ENCODE measurements at places on chromosomes 3 and 15.

GRCh38 chr3:16907243-16907642, 22.5 kb downstream of the PLCL2 start:
- no peak for DNase-seq

DNA sequence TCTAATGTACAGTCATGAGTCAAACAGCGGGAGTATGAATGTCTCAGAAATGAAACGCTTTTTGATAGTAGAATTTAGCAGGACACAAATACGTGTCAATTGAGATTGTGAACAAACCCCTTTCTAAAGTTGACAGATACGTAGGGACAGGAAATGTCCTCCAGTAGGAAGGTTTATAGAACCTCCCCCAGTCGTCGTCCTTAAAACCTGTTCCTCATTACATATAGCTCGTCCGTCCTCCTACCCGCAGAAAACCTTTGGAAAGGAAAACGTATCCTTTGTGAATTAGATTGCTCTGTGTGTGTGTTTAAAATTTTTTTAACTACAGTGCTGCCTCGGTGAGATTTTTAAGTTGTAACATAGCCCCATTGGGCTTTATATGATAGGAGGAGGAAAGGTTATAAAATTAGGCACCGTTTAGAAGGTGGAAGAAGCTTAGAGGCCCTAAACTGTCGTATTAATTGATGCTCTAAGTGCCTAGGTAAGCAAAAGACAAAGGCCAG, 4.1 kb downstream of the UBE2E1 start:
- DNase-seq, result no peak

DNA sequence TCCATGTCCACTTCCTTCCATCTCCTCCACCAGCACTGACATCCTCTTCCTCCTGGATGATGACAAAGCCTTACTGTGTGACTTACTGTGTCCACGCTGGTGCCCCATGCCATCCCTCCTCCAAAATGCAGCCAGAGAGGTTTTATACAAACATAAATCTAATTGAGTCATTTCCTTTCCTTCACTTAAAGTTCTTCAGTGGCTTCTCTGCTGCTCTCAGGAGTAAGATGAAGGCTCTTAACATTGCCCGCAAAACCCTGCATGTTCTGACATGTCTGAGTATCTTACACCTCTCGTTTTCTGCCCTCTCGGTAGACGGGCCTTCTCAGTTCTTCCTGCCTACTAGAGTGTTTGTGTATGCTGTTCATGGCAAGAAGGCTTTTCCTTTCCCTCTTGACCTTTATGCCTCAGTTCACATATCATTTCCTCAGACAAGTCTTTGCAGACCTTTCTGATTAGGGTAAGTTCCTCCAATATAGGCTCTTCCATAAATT, 175.5 kb downstream of the CFAP20DC start:
- no peak for DNase-seq

- no peak for DNase-seq
These were observed 51.8 kb downstream of the MITF start for GRCh38 chr3:69791106-69791505.

DNA sequence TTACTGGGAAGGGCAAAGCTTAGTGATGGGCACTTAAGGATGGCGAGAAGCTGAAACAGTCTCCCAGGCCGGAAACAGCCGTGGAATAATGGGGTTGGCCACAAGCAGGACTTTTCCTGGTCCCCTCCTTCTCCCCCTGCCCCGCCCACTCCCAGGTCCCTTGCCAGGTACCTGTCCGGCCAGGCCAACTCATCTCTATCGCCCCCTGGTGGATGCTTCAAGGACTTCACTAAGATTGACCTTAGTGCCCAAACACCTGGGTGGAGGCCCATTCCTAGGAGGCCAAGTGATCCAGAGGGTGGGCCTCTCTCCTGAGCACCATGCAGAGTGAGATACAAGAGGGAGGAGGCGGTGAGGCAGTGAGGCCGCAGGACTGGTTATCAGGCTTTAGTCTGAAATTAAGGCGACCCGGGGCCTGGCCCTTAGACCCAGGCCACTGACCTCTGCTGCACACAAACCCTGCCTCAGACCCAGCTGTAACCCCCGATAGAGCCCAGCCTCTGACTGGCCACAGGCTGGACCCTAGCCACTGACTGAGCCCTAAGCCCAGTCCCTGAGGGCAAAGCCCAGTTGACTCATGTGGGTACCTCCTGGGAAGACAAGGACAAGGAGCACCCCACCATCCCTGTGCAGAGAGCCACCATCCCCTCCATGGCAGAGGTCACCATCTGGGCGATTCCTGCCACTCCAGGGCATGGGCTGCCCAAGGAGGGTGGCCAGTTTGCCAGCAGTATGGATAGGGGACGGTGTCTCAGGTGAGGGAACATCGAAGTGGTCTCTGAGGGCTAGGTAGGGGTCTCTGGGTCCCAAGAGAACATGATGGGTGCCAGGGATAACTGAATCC, 37.6 kb downstream of the VIPR1 start:
- peak; percentile 32 for DNase-seq

- DNase-seq, result no peak
These were observed 818.2 kb upstream of the LMCD1 start for GRCh38 chr3:7683426-7683825.

- DNase-seq, result no peak
These were observed 516.4 kb downstream of the GBE1 start for GRCh38 chr3:81245043-81245442.

GRCh38 chr15:40847223-40847961, 3.5 kb downstream of the SPINT1 start:
- DNase-seq, result no peak

GRCh38 chr15:90547540-90547939, 17.8 kb downstream of the CRTC3 start:
- no peak for DNase-seq

DNA sequence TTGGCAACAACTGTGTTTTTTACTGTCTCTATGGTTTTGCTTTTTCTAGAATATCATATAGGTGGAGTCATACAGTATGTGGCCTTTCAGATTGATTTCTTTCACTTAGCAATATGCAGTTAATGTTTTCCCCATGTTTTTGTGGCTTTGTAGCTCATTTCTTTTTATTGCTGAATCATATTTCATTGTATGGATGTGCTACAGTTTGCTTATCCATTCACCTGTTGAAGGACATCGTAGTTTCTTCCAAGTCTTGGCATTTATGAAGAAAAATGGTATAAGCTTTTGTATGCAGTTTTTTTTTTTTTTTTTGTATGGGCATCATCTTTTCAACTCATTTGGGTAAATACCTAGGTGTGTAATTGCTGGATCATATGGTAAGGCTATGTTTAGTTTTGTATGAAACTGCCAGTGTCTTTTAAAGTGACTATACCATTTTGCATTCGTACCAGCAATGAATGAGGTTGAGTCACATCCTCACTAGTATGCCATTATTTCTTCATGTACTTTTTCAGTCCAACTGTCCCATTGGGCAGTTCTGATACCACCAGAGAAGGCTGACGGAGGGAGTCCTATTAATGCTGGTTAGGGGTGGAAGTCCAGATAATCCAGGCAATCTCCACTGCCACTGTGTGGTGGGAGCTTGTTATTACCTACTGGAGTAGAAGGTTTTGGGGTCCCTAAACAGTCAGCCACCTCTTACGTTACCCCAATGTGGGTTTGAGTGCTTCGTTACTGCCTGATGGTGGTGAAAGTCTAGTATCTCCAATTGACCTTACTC, 210.5 kb downstream of the DOCK3 start:
- DNase-seq, result no peak

- no peak for DNase-seq
These were observed 193.2 kb downstream of the PDCD6IP start for GRCh38 chr3:33991673-33992072.

DNA sequence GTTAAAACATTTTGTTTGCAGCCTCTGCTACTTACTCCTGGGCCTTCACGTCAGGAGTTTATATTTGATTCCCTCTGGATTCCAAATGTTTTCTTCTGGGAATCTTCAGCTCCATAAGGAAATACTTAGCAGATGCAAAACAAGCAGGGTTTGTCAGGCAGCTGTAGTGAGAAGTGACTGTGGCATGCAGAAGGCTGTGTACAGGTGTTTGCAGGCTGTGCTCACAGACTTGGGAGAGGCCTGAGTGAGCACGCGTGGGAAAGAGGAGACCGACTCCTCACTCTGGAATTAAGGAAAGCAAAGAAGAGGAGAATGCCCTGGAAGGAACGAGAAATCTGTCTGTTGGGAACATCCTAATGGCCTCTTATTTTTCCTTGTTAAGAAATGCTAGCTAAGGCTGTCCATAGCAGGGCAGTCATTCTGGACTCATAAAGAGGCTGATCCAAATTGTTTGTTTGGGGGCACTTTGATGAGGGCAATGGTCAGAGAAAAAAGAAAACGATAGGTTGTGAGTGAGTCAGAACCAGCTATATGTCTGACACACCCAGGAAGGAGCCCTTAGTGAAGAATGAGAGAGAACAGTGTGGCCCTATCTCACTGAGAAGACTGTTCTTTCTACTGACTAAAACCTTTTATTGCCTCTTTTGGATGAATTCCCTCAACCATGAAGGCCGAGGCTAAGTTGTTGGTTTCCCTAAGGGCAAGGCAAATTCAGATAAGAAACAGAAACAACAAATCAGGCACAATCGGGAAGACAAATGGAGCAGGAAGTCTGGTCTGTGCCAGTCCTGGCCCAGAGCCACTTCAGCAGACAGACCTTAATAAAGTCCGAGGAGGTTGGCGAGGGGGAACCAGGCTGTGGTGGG, 82.6 kb downstream of the TGFBR2 start:
- peak; percentile 24 for DNase-seq

DNA sequence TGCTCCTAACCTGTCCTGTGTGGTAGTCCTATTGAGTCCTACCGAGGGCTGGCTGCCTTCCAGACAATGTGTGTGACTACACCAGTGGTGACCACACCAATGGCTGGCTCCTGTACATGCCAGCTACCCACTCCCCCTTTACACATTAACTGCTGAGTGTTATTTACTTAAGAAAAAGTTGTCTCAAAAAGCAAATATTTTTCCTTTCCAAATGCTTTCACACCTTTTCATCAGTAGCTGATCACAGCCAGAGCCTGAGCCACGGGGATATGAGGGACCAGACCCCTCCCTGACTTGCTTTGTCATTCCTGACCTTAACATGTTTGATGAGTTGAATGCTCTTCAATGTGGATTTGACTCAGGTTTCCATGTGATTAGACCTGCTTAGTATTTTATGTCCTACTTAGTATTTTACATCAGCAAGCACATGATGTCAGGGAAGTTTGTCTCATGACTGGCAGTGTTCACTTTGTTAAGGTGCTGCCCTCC, 29.6 kb upstream of the GREM1 start:
- DNase-seq, result no peak

DNA sequence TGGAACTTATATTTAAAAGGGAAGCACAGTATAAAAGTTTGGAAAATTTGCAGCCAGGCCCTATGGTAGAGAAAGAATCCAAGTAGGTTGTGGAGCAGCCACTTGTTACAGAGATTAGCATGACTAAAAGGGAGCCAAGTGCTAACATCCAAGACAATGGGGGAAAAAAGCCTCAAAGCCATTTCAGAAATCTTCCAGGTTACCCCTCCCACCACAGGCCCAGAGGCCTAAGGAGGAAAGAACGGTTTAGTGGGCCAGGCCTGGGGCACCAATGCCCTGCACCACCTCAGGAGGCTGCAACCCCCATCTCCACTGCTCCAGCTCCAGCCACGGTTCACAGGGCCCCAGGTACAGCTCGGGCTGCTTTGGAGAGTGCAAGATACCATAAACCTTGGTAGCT, 69.9 kb downstream of the IGF2BP2 start:
- DNase-seq, result no peak

DNA sequence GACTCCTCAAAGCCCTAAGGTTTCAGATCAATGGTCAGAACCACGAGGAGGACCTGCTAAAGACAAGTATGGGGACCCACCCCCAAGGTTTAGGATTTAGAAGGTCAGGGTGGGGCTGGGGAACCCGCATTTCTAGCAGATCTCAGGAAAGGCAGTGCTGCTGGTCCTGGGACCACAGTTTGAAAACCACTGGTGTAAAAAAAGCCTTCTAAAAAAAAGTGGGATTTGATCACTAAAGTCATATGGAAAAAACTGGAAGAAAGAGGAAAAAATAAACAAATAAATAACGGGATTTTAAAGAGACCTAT, 832 bp downstream of the SLC41A3 start:
- DNase-seq, result no peak

GRCh38 chr15:38876211-38876610, 311.6 kb upstream of the RASGRP1 start:
- no peak for DNase-seq

DNA sequence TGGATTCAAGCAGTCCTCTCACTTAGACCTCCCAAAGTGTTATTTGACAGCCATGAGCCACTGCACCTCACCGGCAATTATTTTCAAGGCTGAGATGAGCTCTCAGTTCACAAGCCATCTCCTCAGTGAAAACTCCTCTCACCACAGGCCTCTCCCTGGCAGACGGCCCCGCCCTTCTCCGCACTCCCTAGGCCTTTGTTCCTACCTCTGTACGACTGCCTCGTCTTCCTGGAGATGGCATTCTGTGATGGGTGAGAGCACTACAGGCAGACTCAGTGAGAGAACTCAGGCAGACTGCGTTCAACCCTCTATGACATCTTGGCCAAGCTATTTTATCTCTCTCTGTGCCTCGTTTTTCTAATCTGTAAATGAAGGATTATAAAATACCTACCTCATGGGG, 67.0 kb upstream of the TPM1 start:
- DNase-seq, result no peak

DNA sequence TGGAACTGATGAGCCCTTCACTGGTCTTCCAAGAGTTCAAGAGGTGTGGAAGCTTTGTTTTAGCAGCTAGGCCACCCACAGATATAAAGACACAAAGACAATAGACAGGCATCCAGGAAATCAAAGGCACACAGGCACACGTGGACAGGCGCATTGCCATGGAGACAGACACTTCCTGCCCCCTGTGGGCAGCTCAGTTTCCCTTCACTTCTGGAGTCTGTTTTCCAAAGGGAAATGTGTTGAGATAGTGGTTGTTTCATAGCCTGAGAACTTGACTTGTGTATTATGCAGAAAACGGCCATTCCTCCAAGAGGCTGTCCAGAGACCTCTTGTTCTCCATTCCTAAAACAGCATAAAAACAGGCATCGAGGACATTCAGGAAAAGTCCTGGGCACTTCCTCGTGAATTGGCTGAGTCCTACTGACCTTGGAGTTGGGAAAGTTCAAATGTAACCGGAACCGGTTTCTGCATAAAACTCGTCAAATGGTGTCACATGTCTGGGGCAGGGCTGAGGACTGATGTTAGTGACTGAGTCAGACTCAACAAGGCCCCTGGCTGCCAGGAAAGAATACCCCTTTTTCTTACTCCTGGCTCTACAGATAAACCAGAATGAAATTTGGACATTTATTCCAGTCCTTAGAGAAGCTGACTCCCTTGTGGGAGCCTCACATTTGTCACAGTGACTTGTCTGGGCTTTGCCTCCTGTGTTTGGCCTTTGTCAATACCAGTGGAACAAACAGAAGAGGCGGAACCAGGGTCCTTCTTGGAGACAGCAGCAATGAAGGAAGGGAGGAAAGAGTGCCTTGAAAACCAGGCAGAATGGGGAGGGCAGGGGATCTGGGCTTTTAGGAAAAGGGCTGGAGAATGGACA, 1.3 kb downstream of the ALPK3 start:
- DNase-seq, result peak; percentile 60
